Peyer's patch (tissue), 4 donors: ENCODE measurements at places on chromosomes 2 and 18. TPM values are rescaled to one million over a fixed set of nuclear protein-coding genes. Genes with fewer than 3 reads are reported as not detected.
A peak's percentile ranks its signal among the peaks of the same experiment; 100 is the strongest.

DNA sequence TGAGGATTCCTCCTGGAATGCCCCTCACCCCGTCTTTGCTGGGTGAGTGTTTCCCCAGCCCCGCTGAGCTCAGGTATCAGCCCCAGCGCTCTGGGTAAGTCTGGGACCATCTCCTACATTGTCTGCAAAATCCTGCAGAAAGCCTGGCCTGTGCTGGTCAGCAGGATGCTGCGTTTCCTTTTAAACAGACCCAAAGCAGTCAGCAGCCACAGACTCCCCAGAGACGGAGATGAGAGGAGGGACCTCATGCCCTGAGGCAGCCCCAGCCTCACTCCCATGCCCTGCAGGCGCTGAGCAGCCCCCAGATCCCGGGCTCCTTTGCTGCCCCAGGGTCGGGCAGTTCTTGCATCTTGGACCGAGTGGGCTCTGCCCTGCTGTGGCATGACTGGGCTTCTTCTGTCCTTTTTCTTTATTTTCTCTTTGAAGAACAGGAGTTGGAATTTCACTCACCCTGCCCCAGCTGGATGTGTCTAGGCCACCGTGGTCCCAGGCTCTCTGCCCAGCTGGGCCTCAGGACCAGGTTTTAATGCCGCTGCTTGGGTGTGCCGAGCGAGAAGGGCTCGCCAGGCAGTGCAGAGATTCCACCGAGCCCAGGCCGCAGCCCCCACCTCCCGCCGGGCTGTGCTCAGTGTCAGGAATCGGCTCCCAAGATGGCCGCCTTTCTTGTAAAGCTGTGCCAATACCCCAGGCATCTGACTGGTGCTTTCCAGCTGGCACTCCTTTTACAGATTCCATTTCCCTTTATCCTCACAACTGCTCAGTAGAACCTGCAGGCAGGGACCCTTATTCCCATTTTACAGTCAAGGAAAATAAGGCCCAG is 43.6 kb downstream of the ODC1 start:
- H3K27ac ChIP-seq, result no peak overlapping the region
- DNase-seq, result no peak
- H3K27me3 ChIP-seq, result no peaks in the 10 kb centered on the region
- H3K4me3 ChIP-seq, result no peak overlapping the region
- H3K36me3 ChIP-seq, result peaks cover 6% of the 10 kb centered on the region

GRCh38 chr2:110946902-110947301 is 173.8 kb upstream of the BCL2L11 start:
- no peak for DNase-seq
- no peak overlapping the region for H3K4me3 ChIP-seq
- H3K4me1 ChIP-seq, result no peaks in the 10 kb centered on the region
- no peak overlapping the region for H3K27ac ChIP-seq
- H3K36me3 ChIP-seq, result no peaks in the 10 kb centered on the region

- H3K4me3 ChIP-seq, result no peak overlapping the region
- no peak overlapping the region for H3K27ac ChIP-seq
- no peaks in the 10 kb centered on the region for H3K4me1 ChIP-seq
- DNase-seq, result no peak
- H3K27me3 ChIP-seq, result no peaks in the 10 kb centered on the region
- H3K36me3 ChIP-seq, result no peaks in the 10 kb centered on the region
Observed at GRCh38 chr18:66136039-66136438, 385.2 kb downstream of the CDH7 start.

- no peak overlapping the region for H3K4me3 ChIP-seq
- no peak overlapping the region for H3K27ac ChIP-seq
- H3K27me3 ChIP-seq, result no peaks in the 10 kb centered on the region
- no peaks in the 10 kb centered on the region for H3K4me1 ChIP-seq
- H3K36me3 ChIP-seq, result no peaks in the 10 kb centered on the region
Observed at GRCh38 chr18:27750014-27750413, 426.9 kb downstream of the CDH2 start.

- no peaks in the 10 kb centered on the region for H3K36me3 ChIP-seq
- peak overlapping the region; percentile 42 for H3K27ac ChIP-seq
- H3K4me1 ChIP-seq, result no peaks in the 10 kb centered on the region
- peak; percentile 53 for DNase-seq
- H3K4me3 ChIP-seq, result peak overlapping the region; percentile 81
- H3K27me3 ChIP-seq, result no peaks in the 10 kb centered on the region
Observed at GRCh38 chr18:23689616-23690504, 607 bp downstream of the LAMA3 start.

GRCh38 chr18:35571138-35571537 is 10.4 kb upstream of the GALNT1 start:
- no peak overlapping the region for H3K27ac ChIP-seq
- H3K36me3 ChIP-seq, result no peaks in the 10 kb centered on the region
- no peak for DNase-seq
- H3K27me3 ChIP-seq, result no peaks in the 10 kb centered on the region
- H3K4me3 ChIP-seq, result no peak overlapping the region
- H3K4me1 ChIP-seq, result no peaks in the 10 kb centered on the region

GRCh38 chr2:7279421-7279949 is 362.3 kb downstream of the RNF144A start:
- DNase-seq, result no peak
- no peaks in the 10 kb centered on the region for H3K36me3 ChIP-seq
- H3K27ac ChIP-seq, result no peak overlapping the region
- H3K4me1 ChIP-seq, result no peaks in the 10 kb centered on the region

DNA sequence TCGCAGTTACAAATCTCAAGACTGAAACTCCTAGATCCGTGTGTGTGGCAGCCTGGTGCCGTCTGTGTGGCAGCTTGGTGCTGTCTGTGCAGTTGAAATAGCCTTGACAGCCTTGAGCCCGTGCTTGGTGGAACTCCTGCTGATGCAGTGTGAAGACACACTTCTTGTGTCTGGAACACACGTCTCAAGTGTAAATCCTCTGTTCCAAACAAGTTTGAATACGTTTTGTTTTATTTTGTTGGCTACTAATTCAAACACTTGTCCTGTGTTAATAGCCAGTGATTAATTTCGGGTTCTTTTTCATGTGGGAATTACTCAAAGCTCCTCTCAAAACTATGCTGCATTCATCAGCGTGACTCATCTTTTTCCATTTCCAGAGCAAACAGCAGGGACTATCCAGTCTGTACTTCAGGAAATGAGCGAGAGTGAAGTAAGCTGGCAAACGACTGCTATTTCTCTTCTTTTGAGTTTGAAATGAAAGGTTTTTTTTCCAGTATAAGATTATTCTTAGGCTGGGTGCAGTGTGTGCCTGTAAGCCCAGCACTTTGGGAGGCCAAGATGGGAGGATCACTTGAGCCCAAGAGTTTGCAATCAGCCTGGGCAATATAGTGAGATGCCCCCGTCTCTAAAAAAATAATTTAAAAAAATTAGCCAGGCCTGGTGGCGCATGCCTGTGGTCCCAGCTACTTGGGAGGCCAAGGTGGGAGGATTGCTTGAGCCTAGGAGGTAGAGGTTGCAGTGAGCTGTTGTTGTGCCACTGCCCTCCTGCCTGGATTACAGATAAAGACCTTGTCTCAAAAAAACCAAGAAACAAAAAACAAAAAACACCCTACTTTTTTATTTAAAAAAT is 152.9 kb downstream of the SPP2 start:
- H3K36me3 ChIP-seq, result no peaks in the 10 kb centered on the region
- no peak for DNase-seq
- H3K4me1 ChIP-seq, result no peaks in the 10 kb centered on the region
- H3K27ac ChIP-seq, result no peak overlapping the region
- no peaks in the 10 kb centered on the region for H3K27me3 ChIP-seq

- DNase-seq, result no peak
- H3K4me3 ChIP-seq, result no peak overlapping the region
- no peaks in the 10 kb centered on the region for H3K36me3 ChIP-seq
- H3K4me1 ChIP-seq, result no peaks in the 10 kb centered on the region
Observed at GRCh38 chr2:239684271-239684810, 283.5 kb upstream of the HDAC4 start.

DNA sequence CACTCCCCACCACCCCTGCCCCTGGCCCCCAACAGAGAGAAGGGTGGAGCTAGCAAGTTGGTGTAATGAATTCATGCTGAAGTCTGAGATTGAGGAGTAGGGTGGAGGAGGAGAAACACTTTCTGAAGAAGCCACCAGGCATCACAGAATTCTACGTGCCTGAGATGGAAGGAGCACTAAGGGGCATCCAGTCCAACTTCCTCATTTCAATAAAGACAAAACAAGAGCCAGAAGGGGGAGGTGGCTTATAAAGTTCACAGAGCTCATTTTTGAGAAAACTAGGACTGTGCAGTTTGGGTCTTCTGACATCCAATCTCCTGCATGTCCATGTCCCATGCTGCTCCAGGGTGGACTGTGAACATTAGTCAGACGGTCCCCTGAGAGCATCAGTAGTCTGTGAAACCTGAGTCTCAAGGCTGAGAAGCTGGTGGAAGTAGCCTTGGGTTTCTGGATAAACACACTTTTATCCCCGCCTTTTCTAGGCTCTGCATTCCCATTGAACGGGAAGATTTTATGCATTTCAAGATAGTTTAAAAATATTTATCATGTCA is 77.7 kb downstream of the TRIM43 start:
- H3K27ac ChIP-seq, result no peak overlapping the region
- no peaks in the 10 kb centered on the region for H3K27me3 ChIP-seq
- no peaks in the 10 kb centered on the region for H3K36me3 ChIP-seq
- no peak overlapping the region for H3K4me3 ChIP-seq
- no peaks in the 10 kb centered on the region for H3K4me1 ChIP-seq
- DNase-seq, result no peak

DNA sequence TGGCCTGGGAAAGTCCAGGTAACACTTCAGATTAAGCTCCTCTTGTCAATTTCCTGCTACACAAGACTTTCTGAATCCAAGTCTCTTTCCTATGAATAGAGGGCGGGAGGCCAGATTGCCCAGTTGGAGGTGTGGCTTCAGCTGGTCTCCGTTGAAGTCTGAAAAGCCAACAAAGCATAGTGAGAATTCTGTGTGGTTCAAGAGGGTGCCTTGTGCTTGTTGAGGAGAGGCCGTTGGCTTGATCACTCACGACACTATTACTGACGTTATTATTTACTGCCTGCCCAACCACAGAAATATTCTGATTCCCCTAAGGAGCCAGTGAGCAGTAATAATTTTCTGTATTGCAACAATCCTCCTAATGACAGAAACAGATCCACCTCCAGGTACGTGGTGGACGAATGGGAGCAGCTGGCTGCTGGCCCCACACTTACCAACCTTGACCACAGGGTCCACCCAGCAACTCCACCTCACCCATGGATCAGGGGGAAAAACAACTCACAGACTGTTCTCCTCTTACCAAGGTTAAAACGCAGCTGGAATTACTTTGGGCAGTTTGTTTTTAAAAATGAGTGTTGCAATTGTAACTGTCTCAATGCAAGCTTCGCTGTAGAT is 21.9 kb downstream of the NRP2 start:
- H3K4me1 ChIP-seq, result peaks cover 69% of the 10 kb centered on the region
- no peak overlapping the region for H3K4me3 ChIP-seq
- DNase-seq, result no peak
- no peaks in the 10 kb centered on the region for H3K36me3 ChIP-seq

- no peaks in the 10 kb centered on the region for H3K27me3 ChIP-seq
- no peak overlapping the region for H3K4me3 ChIP-seq
- no peak for DNase-seq
- H3K36me3 ChIP-seq, result no peaks in the 10 kb centered on the region
- no peaks in the 10 kb centered on the region for H3K4me1 ChIP-seq
- no peak overlapping the region for H3K27ac ChIP-seq
Observed at GRCh38 chr2:238895891-238896600, 48.2 kb downstream of the TWIST2 start.

GRCh38 chr2:238562446-238562845 is 135.7 kb downstream of the ASB1 start:
- H3K4me1 ChIP-seq, result no peaks in the 10 kb centered on the region
- no peaks in the 10 kb centered on the region for H3K27me3 ChIP-seq
- no peaks in the 10 kb centered on the region for H3K36me3 ChIP-seq
- H3K4me3 ChIP-seq, result no peak overlapping the region

NR4A2 gene
- 5.0 TPM for total RNA-seq

CGREF1 gene
- not detected for total RNA-seq

LOXL3 gene
- 3.1 TPM for total RNA-seq

IKZF2 gene
- total RNA-seq, result 6.7 TPM
